ENCODE measurements at places on chromosomes 6 and 20.

- no peak for DNase-seq
These were observed 200.3 kb upstream of the SIM1 start for GRCh38 chr6:100665041-100665380.

GRCh38 chr6:47451162-47451561 lies 26.4 kb upstream of the CD2AP start:
- no peak for DNase-seq

DNA sequence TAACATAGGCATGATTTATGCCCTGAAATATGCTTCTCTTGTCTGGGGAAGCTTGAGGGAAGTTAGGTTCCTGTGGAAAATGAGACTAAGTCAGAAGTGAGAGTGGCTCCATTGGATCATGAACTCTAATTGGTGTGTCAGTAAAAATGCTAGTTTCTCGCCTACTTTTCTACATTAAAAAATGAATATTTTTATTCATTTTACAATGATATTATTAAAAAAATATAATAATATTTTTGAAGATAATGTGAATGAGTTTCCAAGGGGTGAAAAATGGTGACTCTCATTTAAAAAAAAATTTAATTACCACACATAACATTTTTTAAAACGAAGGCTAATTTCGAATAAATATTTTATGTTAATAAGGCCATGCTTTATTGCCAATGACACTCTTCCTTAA lies 84.2 kb downstream of the HIVEP1 start:
- no peak for DNase-seq

- no peak for DNase-seq
These were observed 19.5 kb upstream of the TAF4 start for GRCh38 chr20:62085206-62085605.

- no peak for DNase-seq
These were observed 12.7 kb downstream of the MYLK2 start for GRCh38 chr20:31831771-31832306.

DNA sequence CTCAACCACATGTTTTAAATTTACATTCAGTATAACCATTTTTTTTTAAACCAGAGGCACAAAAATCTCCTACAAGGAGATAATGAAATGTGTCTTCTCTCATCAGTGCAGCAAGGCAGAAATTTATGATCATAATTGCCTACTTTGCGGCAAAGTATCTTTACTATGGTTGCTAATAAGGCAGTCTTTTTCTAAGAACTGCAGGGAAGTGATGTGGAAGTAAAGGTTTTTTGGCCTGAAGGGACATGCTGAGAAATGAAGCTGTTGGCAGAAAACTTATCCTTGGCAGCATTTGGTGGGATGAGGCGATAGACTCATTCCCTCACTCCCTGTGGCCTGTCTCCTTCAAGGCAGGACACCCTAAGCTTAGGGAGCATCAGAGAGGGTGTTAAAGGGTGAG lies 48.7 kb downstream of the SCGN start:
- DNase-seq: no peak

DNA sequence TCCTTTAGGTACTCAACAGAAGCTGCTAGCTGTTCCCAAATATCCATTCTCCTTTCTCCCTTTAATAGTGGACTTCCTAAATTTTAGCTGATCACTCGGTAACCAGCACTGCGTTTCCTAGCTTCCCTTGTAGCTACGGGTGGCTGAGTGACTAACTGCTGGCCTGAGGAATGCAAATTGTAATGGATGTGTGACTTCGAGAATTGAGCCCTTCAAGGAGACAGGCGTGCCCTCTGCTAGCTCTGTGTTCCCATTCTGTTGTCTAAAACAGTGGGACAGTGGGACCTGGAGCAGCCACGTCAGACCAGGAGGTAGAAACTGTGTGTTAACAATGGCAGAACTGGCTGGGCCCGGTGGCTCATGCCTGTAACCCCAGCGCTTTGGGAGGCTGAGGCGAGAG lies 56.5 kb downstream of the SCML4 start:
- DNase-seq: no peak

- DNase-seq: no peak
These were observed 329.1 kb upstream of the SOX4 start for GRCh38 chr6:21264288-21265033.

GRCh38 chr6:91659891-91660290 lies 1073.0 kb upstream of the MAP3K7 start:
- DNase-seq: no peak

DNA sequence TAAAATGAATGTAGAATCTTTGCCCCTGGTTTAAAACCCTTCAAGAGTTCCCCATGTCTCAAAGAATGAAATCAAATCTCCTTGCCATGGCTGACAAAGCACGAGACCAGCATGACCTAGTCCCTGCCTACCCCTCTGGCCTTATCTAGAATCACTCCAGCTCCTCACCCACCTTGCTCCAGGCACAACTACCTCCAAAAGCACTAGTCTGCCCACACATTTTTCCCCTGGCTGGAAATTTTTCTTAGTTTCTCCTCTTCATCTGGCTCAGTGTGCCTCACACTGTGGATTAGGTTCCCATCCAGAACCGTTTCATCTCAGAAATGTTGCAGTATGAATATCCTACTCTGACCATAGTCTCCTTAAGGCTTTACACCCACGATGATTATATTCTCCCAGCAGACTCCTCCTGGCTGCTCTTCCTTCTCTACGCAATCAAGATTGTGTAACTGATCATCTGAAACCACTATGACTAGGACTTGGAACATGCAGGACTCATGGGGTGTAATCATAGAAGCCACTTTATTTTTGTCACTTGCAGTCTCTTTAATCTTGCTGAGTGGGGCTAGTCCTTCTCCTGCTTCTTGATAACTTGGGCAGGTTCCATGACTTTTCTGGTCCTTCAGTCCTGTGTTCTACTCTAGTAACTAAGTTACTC lies 7.8 kb upstream of the MRS2 start:
- peak; percentile 56 for DNase-seq

- no peak for DNase-seq
These were observed 41.7 kb upstream of the AIG1 start for GRCh38 chr6:143018955-143019354.

GRCh38 chr6:82951389-82951788 lies 114.3 kb downstream of the UBE3D start:
- no peak for DNase-seq

DNA sequence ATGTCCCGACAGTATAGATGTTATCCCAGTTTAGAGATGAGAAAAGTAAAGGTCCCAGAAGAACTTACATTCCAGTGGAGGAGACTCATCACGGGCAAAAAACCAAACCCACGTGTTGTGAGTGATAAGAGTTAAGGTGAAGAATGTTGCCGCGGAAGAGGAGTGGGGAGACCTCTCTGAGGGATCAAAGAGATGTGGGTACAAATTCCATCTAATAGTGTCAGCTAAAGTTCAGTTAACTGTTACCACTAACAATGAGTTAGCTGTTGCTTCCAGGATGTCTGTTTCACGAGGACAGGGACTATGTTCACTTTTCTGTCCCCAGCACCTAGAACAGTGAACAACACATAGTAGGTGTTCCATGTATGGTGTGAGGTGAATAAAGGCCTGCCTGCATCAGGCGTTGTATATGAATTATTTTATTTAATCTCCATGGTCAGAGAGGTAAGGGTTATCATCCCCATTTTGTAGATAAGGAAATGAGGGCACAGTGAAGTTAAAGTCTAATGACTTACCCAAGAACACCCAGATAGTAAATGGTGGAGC lies 39.8 kb upstream of the RSPO4 start:
- DNase-seq: no peak

DNA sequence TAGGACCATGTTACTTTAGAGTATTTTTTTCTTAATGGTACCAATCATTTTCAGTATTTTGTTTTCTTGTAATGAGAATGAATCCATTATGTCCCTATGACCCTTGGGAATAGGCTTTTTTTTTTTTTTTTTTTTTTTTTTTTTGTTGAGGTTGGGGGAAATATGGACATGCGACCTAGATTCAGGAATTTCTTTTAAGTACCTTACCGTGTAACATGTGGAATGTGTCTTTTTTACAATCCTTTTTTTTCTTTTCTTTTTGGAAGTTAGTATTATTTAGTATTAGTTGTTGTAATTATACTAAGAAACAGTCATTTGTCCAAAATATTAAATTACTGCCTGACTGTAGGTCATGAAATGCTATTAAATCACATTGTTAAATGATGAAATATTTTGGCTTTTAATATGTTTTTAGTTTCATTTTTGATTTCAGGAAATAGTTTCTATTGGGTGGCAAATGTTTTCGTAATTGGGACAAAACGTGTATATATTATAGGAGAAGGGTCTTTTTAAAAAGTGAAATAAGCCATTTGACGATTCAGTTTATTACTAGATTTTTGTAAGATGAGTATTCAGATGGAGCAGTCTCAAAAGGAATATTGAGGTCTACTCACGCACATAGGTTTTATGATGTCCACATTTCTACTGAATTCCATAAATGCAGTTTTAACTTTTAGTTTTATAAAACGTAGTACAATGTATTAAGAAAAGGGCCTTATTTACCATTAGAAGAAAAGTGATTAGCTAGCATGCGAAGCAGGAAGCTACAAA lies 4.9 kb downstream of the ARID1B start:
- DNase-seq: peak; percentile 46

GRCh38 chr6:55320696-55321086 lies 6.6 kb upstream of the GFRAL start:
- no peak for DNase-seq

GRCh38 chr6:92706976-92707375 lies 712.4 kb downstream of the EPHA7 start:
- DNase-seq: no peak

DNA sequence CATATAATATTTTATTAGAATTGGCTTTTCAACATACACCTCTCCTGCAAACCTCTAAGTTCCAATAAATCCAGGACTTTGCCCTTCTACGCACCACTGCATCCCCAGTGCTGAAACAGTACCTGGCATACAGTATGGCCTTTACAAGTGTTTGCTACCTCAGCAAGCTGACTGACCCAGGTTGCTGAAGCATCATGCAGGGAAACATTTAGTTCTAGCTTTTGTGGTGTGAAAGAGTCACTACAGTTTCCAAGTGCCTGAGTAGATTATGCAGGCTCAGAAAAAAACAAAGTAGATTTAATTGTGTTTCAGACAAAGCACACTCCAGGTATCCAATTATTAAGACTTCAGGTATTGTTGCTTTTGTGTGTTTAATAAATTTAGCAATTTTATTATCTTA lies 614.2 kb upstream of the NRSN1 start:
- DNase-seq: no peak

DNA sequence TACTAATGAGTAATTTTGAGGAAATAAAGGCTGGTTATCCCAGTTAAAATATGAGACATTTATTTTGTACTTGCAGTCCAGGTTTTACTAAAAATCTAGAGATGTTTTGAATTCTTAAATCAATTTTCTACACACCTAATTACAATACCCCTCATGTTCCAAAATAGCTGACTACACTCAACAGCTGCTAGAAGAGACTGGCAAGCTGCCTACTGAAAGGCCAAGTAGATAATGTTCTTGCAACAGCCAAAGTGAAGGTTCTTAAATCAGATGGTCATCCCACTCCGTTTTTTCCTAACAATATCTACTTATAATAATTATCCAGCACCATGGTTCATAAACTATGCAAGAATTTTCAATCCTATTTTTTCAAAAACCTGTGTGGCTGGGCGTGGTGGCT lies 69.0 kb downstream of the DTNBP1 start:
- no peak for DNase-seq

GRCh38 chr20:40562031-40562430 lies 127.0 kb downstream of the MAFB start:
- DNase-seq: no peak

GRCh38 chr6:108469316-108469715 lies 91.4 kb upstream of the FOXO3 start:
- no peak for DNase-seq

DNA sequence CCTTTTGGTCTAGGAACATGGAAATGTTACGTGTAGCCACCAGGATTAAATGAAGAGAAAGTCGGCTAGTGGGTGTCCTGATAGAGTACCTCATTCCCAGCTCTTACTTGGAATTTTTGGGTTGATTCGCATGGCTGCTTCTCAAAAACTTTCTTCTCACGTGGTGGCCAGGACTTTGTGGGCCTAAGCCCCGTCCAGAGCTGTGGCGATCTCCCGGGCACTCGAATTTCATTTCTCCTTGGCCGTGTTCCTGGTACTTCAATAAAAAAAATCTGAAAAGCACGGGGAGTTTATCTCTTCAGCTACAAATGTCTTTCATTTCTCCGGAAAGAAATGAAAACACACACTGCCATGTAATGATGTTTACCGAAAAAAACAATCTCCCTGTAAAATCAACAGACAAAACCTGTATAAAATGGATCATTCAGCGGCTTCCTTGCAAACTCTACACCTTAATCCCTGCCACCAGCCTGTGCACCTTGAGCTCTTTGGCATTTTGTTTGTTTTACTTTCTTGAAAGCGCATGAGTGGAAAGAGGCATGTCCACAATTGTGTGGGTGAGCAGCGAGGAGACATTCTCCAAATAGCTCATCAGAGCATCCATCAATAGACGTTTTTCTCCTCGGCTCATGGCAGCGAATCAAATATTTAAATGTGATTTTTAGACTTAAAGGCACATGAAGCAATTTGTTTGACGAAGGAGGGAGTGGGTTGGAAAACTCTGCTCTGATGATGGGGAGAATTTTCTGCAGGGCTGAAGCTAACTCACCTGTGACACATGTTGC lies 173.1 kb downstream of the TFAP2C start:
- DNase-seq: no peak

DNA sequence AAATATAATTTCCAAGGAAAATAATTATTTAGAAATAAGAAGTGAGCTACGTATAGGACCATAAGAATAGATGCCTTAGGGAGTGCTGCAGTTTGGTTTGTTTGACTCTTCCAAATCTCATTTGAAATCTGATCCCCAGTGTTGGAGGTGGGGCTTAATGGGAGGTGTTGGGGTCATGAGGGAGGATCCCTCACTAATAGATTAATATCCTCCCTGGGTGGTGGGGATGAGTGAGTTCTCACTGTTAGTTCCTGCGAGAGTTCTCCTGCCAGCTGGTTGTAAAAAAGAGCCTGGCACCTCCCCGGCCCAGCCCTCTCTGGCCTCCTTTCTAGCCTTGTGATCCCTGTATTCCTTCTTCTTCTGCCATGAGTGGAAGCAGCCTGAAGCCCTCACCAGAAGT lies 69.3 kb downstream of the RCAN2 start:
- DNase-seq: no peak

DNA sequence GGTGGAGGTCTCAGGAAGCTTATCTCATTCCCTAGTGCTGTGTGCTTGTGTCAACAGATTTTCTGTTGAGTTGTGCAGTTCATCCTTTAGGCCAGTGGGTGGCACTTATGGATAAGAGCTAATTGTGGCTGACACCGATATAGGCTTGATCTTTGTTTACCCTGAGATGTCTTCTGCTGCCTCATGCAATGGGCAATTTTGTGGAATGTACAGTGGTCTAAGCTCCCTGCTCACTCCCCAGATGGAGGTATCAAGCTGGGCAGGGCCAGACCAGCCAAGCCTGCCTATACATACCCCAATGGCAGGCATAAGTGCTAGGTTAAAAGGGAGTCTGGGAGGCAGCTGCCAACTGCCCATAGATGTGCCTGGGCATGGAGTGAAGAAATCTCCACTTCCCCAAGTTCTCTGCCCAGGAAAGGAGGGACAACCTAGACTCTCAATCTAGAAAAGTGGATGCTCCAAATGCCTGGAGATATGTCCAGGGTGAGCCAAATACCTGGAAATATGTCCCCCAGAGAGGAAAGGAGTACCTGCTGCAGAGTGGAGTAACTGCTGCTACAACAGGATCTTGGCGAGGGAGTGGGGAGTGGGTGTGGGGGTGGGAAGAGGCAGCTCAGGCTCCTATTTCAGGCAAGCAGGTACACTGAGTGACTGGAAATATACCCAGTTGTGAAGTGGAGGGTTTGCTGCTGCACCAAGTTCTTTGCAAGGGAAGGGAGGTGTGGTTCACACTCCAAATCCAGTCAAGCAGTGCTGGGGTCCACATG lies 53.2 kb upstream of the ARG1 start:
- DNase-seq: peak; percentile 72

All from SK-MEL-5 (cell line).